ENCODE measurements at places on chromosomes 4 and X. TPM values are rescaled to one million over a fixed set of nuclear protein-coding genes. Genes with fewer than 3 reads are reported as not detected.

Gene RAI2
- total RNA-seq: not detected

Gene IL2RG
- not detected for total RNA-seq

Gene GRIA3
- 0.28 TPM for total RNA-seq

Gene CT45A2
- not detected for total RNA-seq

Gene SOWAHD
- 0.19 TPM for total RNA-seq

Gene POLN
- 0.37 TPM for total RNA-seq

Gene TASL
- total RNA-seq: not detected

Gene P2RY10
- not detected for total RNA-seq

Gene CT45A5
- total RNA-seq: not detected

Gene SHROOM3
- total RNA-seq: 22.2 TPM

Gene CXorf49
- not detected for total RNA-seq

Gene PNMA6A
- total RNA-seq: not detected

Gene SLC26A1
- total RNA-seq: not detected

Gene GPR50
- total RNA-seq: not detected

Gene KIAA1210
- not detected for total RNA-seq

Gene TLR3
- 2.4 TPM for total RNA-seq

Gene PARM1
- not detected for total RNA-seq

Gene EXOC1
- total RNA-seq: 24.9 TPM

Gene CSAG1
- total RNA-seq: not detected

Gene OTUD6A
- total RNA-seq: not detected

Gene HTN1
- not detected for total RNA-seq

Gene GPRASP3
- 0.85 TPM for total RNA-seq

Gene CCSER1
- 1.4 TPM for total RNA-seq

Gene TMSB15C
- total RNA-seq: 1.1 TPM

Gene MAGEC2
- not detected for total RNA-seq

Measured in airway epithelial cell (primary cell).